ENCODE measurements at places on chromosomes 16 and 17. TPM values are rescaled to one million over a fixed set of nuclear protein-coding genes. Genes with fewer than 3 reads are reported as not detected.

HS3ST3B1 gene
- total RNA-seq, result 1.5 TPM

GRCh38 chr17:32894245-32894644, 17.3 kb upstream of the MYO1D start:
- DNase-seq, result no peak

KRTAP4-8 gene
- total RNA-seq, result not detected

- DNase-seq, result peak; percentile 37
These were observed 40.8 kb downstream of the SLFN12L start for GRCh38 chr17:35496451-35497290.

GPRC5B gene
- total RNA-seq, result 90.0 TPM

- DNase-seq, result no peak
These were observed 1.8 kb downstream of the CCDC78 start for GRCh38 chr16:724188-725040.

GRCh38 chr17:47729476-47729875, 3.6 kb upstream of the TBX21 start:
- DNase-seq, result peak; percentile 27

GRCh38 chr16:10932959-10933710, 9.1 kb downstream of the DEXI start:
- DNase-seq, result no peak

- no peak for DNase-seq
These were observed 3.1 kb downstream of the ITPRIPL2 start for GRCh38 chr16:19116711-19117449.

DNA sequence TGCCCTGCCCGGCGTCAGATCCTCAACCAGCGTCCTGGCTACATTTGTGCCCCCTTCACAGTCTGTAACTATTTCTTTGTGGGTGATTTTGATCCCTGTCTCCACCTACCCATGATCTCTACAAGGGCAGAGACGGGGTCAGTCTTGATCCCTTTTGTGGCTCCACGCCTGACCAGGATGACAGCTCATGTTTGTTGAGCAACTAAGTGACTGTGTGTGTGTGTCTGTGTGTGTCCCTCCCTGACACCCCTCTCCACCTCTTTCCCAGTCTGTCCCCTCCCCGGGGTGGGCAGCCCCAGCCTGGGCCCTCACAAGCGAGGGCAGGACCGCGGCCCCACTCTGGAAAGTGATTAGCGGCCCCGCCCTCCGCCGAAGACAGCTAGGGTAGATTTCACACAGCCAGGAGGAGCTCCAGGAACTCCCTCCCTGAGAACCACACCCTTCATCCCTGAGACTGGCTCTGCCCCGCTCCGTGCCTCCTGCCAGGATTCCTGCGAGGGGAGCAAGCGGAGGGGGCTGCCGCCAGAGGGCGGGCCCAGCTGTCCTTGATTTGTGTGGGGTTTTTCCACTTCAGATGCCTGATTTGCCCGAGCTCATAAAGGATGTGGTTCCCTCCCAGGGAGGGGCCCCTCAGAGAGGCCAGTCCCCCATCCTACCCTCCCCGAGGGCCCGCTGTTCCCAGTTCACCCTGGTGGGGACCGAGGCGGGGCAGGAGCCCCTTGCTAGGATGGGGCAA, 5.3 kb upstream of the HS3ST6 start:
- DNase-seq, result no peak

DNA sequence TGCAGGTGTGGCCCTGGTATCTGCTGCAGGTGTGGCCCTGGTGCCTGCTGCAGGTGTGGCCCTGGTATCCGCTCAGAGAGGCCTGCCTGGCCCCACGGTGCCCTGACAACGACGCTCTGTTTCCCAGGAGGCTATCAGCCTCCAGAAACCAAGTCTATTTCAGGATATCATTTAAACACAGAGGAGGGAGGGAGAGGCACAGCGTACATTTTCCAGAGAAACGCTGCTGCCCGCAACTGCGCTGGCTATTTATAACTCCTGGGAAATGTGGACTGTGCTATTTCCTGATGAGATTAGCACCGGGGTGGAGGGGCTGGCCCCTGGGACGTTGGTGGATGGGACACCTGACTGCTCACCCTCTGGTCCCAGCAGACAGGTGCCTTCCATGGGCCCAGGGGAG, 22.5 kb downstream of the TIMM22 start:
- DNase-seq, result no peak

DCXR gene
- 175 TPM for total RNA-seq

- no peak for DNase-seq
These were observed 14.2 kb downstream of the C16orf90 start for GRCh38 chr16:3480901-3481695.

DNA sequence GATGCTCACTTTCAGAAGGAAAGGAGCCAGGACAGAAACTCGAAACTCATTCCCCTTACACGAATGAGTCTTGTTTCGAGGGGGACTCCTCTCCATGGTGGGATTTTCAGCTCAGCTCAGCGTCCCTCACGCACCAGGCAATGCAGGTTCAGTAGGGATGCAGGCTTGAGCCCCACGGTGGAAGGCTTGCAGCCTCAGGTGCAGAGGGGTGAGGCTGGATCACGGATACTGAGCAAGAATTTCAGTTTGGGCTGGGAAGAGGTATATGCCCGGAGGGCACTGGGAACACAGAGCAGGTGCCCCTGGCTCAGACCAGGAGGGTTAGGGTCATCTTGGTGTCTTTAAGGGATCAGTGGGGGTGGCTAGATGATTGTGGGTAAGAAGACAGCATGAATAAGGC, 344.9 kb upstream of the TNRC6C start:
- no peak for DNase-seq

GRCh38 chr16:54360681-54361080, 74.1 kb upstream of the IRX3 start:
- DNase-seq, result no peak

GRCh38 chr16:89949756-89950155, 1.2 kb downstream of the DEF8 start:
- peak; percentile 63 for DNase-seq

GRCh38 chr16:88014954-88015805, 63.9 kb downstream of the BANP start:
- DNase-seq, result no peak

- DNase-seq, result no peak
These were observed 27.8 kb downstream of the ADAM11 start for GRCh38 chr17:44786551-44787081.

DNA sequence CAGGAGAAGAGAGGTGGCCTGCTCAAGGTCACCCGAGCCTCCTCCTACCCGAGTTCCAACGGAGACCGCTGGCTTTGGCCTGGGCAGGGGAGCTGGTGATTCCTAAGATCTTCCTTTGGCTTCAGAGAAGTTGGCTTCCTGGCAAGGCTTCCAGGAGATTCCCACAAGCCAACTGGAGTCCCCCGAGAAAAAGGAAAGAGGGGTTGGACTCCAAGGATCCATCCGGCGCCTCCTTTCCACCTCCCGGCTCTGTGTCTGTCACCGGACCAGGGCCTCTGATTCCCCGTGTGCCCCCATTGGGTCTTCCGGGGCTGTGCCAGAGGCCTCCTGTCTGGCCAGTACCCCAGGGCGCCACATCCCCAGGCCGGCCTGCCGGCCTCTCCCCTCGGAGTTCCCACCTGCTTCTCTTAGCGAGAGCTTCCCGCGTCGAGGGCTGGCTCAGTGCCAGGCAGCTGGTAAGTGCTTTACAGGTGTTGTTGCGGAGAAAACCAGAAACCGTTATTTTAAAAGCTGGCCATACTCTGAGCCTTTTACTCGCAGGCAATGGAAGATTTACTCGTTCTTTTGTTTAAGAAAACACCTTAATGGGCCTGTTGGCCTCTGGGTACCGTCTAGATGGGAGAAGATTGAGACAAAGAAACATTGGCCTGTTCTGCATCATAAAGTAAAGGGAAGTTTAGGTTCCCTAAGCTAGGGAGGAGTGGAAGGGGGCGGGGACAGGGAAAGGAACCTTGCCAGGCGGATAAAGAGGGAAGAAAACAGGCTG, 258.4 kb upstream of the SDK2 start:
- no peak for DNase-seq

MYLK3 gene
- 261 TPM for total RNA-seq

GRCh38 chr17:79942011-79942405, 93.7 kb downstream of the TBC1D16 start:
- peak; percentile 15 for DNase-seq

DNA sequence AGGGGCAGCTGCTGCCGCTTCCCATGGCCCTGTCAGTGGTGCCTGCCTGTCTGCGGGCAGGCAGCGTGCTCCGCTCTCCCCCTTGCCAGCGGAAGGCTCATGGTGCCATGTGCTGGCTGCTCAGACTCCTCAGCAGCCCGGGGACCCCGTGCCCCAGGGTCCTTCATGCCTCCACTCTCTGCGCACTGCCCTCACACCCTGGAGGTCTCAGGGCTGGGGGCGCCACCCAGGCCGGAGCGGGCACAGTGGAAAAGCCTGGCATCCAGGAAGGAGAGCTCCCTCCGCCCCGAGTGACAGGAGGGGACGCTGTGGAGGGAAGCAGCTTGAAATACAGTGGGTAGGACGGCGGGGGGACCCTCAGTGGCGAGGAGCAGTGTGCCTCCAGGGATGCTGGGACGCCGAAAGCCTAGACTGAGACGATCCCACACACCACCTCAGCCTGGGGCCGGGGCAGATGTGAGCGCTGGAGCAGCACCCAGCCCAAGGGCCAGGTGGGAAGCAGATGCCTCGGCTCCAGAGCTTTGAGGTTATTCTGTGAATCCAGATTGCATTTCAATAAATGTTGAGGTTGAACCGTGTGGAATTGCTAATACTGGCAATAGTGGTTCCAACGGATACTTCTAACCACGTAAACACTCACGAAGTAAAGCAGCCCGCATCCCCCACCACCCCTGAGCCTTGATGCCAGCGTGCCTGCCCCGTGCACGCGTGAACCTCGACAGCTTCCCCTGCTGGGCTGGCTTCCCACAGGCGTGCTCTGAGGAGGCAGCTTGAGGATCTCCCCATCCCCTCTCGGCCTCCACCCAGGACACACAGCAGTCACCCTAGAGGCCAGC, 6.5 kb downstream of the TMEM204 start:
- peak; percentile 70 for DNase-seq

PEMT gene
- 18.2 TPM for total RNA-seq

DNA sequence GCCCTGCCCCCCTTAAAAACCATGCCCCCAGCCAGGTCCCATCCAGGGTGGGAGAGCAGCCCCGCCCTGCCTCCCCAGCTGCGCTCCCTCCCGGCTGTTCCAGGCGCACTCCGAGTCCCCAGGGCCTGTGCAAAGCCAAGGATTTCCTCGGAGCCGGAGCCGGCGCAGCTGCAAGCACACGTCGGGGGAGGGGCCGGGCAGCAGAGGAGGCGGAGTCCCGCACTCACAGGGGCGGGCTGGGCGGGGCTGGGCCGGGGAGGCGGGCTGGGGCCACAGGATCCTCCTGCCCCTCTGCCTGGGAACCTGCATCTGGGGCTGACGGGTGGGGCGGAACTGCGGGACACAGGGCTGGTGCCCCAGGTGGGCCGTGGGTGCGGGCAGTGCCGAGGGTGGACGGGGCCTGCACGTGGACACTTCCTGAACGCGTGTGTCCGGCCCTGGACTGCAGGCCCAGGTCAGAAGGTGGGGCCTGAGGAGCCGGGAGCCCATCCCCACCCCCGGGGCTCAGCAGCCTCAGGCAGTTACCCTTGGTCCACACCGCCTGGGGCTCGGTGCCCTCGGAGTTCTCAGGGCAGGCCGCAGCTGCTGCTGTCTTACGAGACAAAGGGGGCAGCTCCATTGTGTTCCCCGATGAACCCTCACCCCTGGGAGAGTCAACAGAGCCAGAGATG, 24.0 kb upstream of the SSTR5 start:
- peak; percentile 84 for DNase-seq

KRTAP1-5 gene
- not detected for total RNA-seq

DNA sequence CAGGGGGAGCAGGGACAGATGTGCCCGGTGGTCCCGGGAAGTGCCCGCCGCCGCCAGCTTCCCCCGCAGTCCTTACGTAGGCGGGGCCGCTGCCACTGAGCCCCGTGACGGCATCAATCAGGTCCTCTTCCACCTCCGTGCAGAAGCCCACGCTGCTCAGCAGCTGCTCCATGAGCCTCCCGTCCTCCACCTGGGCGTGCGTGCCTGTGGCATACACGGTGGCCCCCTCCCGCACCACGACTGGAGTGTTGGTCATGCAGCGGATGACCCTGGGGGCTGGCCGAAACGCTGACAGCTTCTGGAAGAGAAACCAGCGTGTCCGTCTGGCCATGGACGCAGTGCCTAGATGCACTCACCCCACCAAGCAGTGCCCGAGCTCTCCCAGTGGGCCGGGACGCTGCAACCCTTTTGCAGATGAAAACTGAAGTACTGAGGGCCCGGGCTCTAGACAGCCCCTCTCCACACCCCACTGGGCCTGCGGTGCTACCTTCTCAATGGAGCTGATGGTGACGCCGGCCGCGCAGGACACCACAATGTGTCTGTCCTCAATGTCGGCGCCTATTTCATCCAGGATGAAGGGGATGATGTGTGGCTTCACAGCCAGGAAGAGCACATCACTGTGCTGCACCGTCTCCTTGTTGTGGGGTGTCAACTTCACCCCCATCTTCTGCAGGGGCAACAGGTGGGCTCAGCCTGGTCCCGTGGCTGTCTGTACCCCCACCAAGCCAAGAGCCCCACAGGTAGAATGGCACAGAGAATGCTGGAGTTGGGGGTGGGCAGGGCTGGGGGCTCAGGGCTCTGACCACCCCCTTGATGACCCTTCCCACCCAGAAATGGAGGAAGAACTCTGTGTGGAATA, 2.0 kb downstream of the PYCR1 start:
- peak; percentile 67 for DNase-seq

- DNase-seq, result no peak
These were observed 282.1 kb upstream of the IRX5 start for GRCh38 chr16:54648575-54648974.

GRCh38 chr17:80832888-80833583, 158.6 kb upstream of the CHMP6 start:
- DNase-seq, result peak; percentile 86

DNA sequence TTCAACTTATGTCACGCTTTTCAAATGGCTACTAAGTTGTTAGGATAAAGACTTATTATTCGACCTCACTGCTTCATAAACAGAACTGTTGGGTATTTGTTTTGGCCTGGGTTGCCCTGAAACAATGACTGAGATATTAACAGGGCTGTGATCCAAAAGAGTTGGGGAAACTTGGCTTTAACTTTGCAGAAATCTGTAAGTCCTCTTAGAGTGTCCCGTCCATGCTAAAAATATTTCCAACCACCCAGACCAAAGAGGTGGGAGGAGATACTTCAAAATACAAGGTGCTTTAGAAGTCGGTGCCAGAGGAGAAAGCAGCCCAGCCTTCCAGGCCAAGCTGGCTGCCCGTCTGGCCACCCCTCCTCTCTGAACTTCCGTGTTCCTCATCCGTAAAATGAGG, 16.1 kb upstream of the SPATA32 start:
- no peak for DNase-seq

DNA sequence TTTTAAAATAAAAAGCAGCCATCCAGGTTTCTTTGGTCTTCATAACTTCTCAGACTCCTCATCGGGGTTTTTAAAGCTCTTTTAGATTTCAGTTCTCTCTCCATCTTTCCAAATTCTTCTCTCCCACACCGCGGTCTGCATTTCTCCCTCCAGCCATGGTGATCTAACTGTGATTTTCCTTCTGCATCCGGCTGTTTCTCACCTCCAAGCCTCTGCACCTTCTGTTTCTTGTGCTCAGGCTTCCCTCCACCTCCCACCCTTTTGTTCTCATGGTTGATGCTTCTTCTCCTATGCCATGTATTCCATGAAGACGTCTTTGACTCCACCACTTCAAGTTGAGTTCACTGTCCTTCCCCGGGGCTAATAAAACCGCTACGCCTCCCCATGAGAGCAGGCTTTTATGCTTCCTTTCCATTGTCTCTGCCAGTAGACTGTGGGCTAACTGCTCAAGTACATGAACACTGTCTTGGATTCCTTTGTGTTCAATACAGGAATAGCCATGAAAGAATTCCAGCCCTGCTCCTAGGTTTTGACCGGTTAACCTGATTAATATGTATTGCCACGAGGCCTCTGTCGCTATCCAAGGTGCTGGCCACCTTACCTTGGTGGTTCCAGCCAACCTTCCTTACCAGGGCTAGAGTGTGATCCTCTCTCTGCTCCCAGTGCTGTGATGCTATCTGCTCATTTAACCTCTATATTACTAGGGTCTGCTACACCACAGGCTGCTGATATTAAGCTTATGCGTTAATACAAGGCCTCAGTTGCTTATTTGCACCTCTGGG, 625.1 kb downstream of the HS3ST4 start:
- DNase-seq, result no peak
